ENCODE measurements at places on chromosomes 13 and 19.
A peak's percentile ranks its signal among the peaks of the same experiment; 100 is the strongest.

DNA sequence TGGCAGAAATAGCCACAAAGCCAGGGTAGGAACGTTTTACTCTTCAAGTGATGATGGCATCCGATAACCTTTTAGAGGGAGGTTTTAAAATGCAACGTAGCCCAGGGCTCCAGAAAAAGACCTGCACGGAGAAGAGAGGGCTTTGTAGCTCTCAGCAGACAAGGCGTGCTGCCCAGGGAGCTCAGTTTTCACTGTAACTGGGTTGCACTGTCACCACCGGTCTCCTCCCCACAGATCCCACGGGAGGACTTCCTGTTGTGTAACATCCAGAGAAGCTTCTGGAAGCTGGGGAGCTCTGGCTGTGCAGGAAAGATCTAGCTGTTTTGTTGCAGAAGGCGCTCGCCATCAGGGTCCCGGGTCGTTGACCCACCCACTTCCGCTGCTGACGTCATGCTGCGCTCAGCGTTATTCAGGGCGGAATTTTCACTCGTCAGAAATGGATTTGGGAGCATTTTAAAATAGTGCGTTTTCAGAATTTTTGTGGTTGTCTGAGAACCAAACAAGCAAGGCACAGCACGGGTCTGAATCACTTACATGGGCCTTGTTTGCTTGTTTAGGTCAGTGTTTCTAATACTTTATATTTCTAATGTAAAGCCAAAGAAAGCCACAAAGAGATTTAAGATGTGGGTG is 50.8 kb downstream of the ATP11A start:
- DNase-seq, result no peak

- DNase-seq, result peak; percentile 73
Measured at GRCh38 chr13:51681037-51681678, 96.9 kb downstream of the WDFY2 start.

- peak; percentile 70 for DNase-seq
Measured at GRCh38 chr19:2059422-2060201, 8.6 kb upstream of the MKNK2 start.

- no peak for DNase-seq
Measured at GRCh38 chr13:46595885-46596275, 42.9 kb downstream of the LRCH1 start.

DNA sequence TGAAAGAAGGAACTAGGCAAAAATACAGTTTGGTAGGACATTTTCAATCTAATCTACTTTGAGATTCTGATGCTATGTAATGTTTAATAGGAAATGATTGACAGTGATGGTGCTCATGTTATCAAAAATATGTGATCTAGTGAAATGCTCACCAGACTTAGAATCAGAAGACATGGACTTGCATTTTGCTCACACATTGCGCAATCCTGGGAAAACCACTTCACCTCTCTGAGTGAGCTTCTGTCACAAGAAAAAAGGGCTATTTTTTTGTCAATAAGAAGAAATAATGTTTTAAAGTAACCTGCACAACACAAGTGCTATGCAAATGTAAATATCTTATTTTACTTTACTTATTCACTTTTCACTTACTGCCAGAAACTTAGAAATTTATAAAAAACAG is 380.9 kb upstream of the HTR2A start:
- no peak for DNase-seq

DNA sequence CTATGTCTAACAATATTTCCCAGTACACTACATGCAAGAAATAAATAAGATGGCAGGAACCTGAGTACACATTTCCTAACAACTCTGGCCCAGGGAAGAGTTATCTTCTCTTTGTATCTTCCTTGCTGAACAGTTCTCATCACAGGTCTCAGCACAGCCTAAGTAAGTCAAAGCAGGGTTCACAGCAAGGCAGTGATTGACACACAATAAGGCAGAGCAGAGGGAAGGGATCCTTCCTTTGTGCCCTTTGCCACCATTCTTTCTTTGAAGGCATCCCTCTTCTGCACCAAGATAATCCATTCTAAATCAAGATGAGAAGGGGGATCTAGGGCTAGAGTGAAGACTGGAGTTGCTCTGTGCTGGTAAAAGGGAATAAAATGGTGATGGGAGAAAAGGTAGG is 73.4 kb upstream of the TRPC4 start:
- no peak for DNase-seq

DNA sequence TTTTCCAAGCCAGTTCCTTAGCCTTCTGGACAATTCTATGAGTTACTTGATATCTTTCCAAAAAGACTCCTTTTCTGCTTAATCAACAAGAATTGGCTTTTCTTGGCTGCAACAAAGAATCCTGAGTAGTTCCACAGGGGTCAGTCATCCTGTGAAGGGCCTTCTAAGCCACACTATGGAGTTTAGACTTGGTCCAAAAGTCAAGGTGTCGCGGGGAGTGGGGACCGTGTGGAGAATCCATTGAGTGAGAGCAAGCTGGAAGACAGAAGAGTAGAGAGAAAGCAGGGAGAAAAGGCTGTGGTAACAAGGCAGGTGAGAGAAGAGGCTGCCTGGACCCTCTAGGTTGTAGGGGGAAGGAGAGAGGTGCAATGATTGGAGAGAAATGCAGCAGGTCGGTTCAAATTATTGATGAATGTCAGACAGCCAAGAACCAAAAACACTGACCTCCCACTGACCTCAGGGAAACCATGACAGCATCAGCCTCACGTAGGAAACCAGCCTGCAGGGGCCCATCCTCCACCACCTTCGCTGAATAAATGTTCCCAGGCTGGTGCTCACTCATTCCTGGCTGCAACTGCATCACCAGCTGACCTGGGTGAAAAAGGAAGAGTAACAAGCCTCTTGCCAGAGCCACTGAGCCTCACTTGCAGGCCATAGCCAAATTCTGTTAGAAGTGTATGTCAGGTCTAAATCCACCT is 7.1 kb upstream of the IFT88 start:
- DNase-seq, result no peak

- DNase-seq, result no peak
Measured at GRCh38 chr19:34732612-34733211, 1.3 kb upstream of the ZNF181 start.

DNA sequence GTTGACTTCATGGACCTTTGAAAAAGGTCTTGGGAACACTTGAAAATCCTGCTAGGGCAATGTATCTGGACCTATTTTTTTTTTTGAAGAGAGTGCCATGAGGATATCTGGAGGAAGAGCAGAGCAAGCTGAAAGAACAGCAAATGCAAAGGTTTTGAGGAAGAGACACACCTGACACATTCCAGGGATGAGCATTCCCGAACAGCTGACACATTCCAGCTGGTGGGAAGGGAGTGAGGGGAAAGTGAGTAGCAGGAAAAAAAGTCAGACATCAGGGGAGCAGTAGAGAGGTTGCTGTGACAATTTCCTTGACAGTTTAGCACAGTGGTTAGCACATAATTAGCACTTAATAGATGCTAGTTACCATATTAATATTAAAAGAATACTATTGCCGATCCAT is 14.7 kb downstream of the DGKH start:
- DNase-seq, result no peak

DNA sequence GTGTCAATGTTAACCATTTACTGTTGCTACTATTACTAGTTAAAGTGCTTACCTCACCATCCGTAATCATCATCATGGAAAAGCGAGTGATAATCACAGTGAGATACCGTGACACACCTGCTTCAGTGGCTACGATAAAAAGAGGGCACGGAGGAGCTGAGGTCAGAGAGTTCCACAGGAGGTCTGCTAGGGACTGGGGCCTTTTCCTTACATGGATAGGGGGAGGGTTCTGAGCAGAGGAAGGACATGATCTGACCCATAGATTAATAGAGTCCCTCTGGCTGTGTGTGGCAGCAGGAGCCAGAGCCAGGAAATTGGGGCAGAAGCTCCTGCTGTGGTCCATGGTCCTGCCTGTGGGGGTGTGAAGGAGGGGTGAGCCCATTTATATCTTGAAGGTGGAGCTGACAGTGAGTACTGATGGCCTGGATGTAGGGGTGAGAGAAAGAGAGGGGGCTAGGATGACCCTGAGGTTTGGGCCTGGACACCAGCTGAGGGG is 136.7 kb downstream of the SIPA1L3 start:
- no peak for DNase-seq

DNA sequence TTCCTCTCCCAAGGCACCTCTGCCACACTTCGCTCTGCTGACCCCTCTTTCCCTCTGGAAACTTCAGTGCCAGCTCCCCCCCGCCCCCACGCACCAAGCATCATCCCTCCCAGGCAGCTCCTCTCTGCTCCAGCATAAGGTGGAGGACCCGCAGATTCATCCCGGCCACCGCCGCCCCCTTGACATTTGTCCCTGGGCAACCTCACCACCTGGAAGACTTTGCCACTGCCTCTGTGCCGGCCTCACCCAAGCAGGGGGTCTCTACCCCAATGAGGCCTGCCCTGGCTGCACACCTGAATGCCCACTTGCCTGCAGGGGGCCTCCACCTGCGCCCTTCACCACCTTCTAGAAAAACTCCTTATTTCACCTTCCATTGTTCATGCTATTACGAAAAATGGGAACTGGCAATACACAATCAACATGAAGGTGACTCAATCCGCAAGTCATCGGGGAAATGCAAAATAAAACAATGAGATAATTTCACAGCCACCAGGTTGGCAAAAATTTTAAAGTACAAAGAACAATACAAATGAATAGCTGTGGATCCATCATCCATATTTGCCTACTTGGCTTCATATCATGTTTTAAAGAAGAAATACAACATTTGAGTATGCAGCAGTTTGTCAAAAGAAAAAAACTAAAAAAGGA is 21.9 kb downstream of the CCNE1 start:
- no peak for DNase-seq

DNA sequence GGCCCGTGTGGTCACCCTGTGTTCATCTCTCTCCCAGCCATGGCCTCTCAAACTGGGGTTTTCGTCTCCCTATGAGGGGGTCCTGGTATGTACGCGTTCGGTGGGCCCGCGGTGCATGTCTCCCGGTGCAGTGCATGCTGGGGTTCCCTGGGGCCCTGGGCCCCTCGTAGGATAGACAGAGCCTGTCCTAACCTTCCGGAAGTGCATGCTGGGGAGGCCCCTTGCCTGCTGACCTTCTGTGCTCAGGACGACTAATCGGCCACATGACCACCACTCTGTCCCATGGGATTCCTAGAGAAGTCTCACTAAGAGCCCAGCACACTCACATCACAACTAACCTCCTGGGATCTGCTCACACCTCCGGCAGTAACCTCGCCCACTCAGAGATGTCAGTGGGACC is 4.9 kb upstream of the USE1 start:
- DNase-seq, result no peak

GRCh38 chr13:36555151-36555986 is 118.5 kb upstream of the SERTM1 start:
- DNase-seq, result no peak

DNA sequence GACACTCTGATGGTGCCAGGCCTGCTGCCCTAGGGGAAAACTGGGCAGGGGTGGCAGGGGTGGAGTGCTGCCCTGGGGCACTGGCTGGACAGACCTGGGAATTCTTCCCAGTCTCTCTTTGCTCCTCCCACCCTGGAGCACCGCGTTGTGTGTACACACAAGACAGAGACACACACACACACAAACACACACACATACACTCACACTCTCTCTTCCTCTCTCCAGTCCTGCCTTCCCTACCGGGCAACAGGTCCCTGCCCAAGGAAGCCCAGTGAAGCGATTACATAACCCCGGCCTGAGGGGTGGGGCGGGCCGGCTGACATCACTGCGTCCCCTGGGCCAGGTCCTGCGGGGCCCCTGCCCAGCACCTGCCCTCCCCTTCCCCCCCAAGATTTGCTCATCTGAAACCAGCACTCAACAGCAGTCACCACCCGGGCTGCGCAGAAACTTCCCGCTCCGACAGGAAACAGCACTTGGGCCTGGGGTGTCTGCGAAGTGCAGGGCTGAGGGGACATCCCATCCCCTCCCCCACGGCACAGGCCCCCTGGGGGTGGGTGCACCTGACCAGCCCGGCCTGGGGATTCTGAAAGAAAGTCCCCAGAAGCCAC is 1.2 kb downstream of the MKNK2 start:
- peak; percentile 70 for DNase-seq

DNA sequence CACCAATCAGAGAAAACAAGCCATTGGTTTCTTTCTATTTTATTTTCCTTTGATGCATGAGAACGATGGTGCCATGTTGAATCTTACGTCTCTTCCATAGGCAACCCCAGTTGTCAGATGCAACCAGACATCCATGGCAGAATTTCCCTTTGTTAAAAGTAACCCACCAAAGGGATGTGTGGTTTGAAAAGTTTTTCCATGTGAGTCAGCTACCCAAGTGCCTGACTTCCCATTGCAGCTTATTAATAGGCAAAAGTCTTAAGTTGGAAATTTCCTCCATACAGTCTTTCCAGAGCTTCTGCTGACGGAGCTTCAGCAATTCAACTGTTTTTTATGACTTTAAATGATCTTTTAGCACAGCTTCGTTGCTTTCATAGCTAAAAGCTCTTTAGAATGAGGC is 73.8 kb upstream of the FAM216B start:
- DNase-seq, result no peak

DNA sequence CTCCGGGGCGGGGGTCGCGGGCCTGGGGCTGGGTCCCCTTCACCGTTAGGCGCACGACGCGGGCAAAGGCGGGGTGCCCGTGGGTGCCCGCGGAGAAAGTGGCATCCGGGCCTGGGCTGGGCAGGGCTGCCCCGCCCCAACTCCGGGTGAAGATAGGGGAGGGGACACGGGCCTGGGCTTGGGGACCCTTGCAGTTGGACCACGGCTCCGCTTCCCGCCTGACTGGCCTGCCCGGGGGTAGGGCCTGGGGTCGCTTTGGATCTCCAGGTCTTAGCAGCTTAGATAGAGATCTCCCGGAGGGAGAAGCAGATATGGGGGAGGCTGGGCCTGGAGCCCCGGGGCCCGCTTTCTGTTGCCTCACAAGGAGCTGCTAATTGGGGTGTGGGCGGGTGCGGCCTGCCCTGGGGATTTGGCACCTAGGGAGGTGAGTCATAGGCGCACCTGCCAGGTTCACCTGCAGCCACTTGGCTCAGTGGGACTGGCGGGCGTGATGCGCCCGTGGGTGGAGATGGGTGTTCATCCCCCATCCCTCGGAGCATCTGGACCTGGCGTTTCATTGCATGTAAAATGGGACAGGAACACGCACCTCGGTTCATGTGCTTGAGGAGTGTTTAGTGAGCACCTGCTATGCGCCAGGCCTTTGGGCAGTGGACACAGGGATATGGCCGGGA is 585 bp downstream of the MAP1S start:
- peak; percentile 14 for DNase-seq

DNA sequence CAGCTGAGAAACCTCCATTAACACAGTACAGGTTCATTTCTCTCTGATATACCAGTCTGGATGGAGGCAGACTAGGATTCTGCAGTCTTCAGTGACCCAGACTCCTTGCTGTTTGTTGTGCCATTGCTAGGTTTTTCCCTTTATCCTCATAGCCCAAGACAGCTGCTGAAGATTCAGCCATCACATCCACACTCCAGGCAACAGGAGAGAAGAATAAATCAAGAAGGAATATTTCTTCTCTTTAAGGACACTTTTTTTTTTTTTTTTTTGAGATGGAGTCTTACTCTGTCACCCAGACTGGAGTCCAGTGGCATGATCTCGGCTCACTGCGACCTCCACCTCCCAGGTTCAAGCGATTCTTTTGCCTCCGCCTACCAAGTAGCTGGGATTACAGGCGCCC is 14.3 kb downstream of the CLPTM1 start:
- no peak for DNase-seq

GRCh38 chr19:14530005-14530348 is 583 bp downstream of the TECR start:
- DNase-seq, result peak; percentile 43

- no peak for DNase-seq
Measured at GRCh38 chr19:13882836-13883235, 5.9 kb downstream of the NANOS3 start.

GRCh38 chr13:100543872-100544602 is 44.6 kb downstream of the GGACT start:
- DNase-seq, result no peak

- no peak for DNase-seq
Measured at GRCh38 chr13:33375421-33375820, 89.9 kb upstream of the STARD13 start.

All from RKO (cell line).